ENCODE measurements at places on chromosomes 16 and 17.

DNA sequence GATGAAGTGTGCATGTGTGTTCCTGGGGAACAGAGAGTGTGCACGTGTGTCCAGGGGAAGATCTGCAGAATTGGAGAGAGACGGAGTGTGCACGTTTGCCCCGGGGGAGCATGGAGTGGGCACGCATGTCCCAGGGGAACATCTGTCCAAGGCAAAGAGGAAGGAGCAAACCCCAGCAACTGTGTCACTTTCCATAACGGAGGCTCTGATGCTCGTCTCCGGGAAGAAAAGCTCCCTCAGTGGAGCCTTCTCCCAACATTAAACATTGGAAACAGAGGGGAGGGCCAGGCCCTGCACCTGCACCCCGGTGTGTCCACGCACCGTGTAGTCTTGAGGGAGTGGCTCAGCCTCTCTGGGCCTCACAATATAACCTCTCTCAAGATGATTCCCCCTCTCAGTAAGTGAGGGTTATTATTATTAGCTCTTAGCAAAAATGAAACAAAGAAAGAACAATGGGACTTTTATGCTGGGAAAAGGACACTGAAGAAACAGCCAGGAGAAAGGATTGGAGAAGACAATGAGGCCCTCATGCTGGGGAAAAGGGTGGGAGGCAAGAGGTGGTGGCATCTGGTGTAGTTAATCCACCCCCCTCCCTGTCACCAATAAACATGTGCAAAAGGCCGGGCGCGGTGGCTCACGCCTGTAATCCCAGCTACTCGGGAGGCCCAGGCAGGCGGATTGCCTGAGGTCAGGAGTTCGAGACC is 7.6 kb downstream of the RAB40B start:
- H3K36me3 ChIP-seq, result no peaks in the 10 kb centered on the region
- no peaks in the 10 kb centered on the region for H3K4me1 ChIP-seq
- no peaks in the 10 kb centered on the region for H3K27me3 ChIP-seq
- H3K4me3 ChIP-seq, result no peak overlapping the region
- no peak for DNase-seq

GRCh38 chr16:53950677-53951076 is 246.7 kb downstream of the FTO start:
- no peak overlapping the region for H3K4me3 ChIP-seq
- peaks cover 6% of the 10 kb centered on the region for H3K4me1 ChIP-seq
- H3K36me3 ChIP-seq, result no peaks in the 10 kb centered on the region
- H3K27ac ChIP-seq, result no peak overlapping the region
- no peaks in the 10 kb centered on the region for H3K27me3 ChIP-seq

GRCh38 chr17:80220054-80220735 is at the start of the genes SGSH and SLC26A11:
SGSH (minus strand) TSS chr17:80220333; CDS start chr17:80220313, 20 bp downstream.
SLC26A11 (plus strand) TSS chr17:80220427; CDS start chr17:80221561, 1,134 bp downstream.
- H3K4me3 ChIP-seq, result peak within 1 kb of the TSS; percentile 75
- DNase-seq, result peak; percentile 92
- H3K36me3 ChIP-seq, result no peaks in the 10 kb centered on the region

DNA sequence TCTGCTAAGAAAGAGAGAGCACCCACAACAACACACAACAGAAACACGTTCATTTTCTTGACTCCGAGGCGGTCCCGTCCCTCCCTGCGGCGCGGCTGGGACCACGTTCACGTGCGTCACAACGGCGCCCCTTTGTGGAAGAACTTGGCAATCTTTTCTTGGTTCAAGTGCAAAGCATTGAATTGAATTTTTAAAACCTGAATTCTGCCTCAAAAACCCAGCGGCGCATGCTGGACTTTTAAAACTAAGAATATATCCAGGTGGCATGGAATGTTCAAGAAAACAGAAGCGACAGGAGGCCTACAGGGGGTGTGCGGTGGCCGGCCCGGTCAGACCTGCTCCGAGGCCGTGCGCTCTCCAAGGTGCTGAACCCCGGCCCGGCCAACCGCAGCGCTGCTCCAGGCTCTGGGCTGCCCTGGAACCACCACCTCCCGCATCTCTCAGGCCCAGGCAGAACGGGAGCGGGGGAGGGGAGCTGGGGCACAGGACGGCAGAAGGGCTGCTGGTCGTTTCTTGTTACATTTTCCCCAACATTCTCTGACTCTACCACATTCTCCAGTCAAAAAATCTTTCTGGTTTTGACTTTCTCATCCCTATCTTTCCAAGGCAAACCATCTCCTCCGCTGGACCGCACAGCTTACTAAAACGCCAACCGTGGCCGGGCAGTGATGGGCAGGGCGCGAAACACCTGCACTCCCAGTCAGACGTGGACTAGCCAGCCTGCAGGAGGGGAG is 3.4 kb upstream of the HEXD start:
- no peaks in the 10 kb centered on the region for H3K36me3 ChIP-seq
- H3K27me3 ChIP-seq, result no peaks in the 10 kb centered on the region
- peaks cover 11% of the 10 kb centered on the region for H3K4me1 ChIP-seq
- DNase-seq, result peak; percentile 89

GRCh38 chr16:67539271-67539670 is 10.6 kb downstream of the RIPOR1 start:
- DNase-seq, result no peak
- H3K4me3 ChIP-seq, result no peak overlapping the region

- no peaks in the 10 kb centered on the region for H3K36me3 ChIP-seq
- no peaks in the 10 kb centered on the region for H3K4me1 ChIP-seq
- no peaks in the 10 kb centered on the region for H3K27me3 ChIP-seq
- DNase-seq, result no peak
- no peak overlapping the region for H3K27ac ChIP-seq
Measured at GRCh38 chr16:76035689-76036088, 241.5 kb upstream of the CNTNAP4 start.

GRCh38 chr16:71894229-71894920 is 956 bp upstream of the IST1 start:
- H3K4me3 ChIP-seq, result peak overlapping the region; percentile 56
- H3K36me3 ChIP-seq, result no peaks in the 10 kb centered on the region
- H3K27ac ChIP-seq, result peak overlapping the region; percentile 100
- H3K27me3 ChIP-seq, result no peaks in the 10 kb centered on the region

GRCh38 chr17:58380207-58381123 is 28.5 kb upstream of the SUPT4H1 start:
- H3K27me3 ChIP-seq, result no peaks in the 10 kb centered on the region
- peaks cover 86% of the 10 kb centered on the region for H3K4me1 ChIP-seq
- H3K36me3 ChIP-seq, result no peaks in the 10 kb centered on the region
- no peak overlapping the region for H3K4me3 ChIP-seq
- peak overlapping the region; percentile 87 for H3K27ac ChIP-seq
- DNase-seq, result no peak

DNA sequence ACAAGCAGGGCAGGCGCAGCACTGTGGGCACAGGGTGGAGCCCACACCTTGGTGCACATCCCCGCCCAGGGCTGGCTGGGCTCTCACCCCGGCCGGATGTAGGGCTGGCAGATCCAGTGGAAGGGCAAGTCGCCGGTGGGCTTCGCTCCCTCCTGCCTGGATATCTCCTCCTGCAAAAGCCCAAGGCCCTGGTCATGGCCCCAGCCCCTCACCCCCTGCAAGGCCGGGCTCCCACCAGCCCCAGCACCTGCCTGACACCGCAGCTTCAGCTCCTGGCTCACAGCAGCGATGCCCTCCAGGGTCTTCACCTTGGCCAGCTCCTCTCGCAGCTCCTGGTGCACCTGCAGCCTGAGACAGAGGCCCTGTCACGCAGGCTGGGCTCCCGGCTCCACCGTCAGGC is 5.0 kb downstream of the DUS1L start:
- peaks cover 7% of the 10 kb centered on the region for H3K4me1 ChIP-seq
- no peaks in the 10 kb centered on the region for H3K36me3 ChIP-seq
- DNase-seq, result no peak

- H3K36me3 ChIP-seq, result no peaks in the 10 kb centered on the region
Measured at GRCh38 chr16:5319799-5320198, 222.2 kb upstream of the EEF2KMT start.

DNA sequence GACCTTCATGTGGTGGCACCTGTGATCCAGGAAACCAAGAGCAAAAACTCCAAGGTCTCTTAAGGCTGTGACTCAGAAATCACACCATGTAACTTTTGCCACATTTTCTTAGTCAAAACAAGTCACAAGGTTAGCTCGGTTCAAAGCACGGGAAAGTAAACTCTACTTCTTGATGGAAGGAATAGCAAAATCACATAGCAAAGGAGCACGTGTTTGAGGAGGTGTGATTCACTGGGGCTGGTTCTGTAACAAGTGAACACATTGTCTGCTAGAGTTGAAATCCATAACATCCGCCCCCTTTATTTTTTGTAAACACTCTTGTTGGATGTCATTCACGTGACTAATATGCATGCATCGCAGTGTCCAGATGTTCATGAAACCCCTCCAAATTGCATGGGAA is 415.0 kb upstream of the MAF start:
- H3K27me3 ChIP-seq, result no peaks in the 10 kb centered on the region
- no peaks in the 10 kb centered on the region for H3K36me3 ChIP-seq
- no peak overlapping the region for H3K4me3 ChIP-seq
- DNase-seq, result no peak
- no peak overlapping the region for H3K27ac ChIP-seq
- no peaks in the 10 kb centered on the region for H3K4me1 ChIP-seq

DNA sequence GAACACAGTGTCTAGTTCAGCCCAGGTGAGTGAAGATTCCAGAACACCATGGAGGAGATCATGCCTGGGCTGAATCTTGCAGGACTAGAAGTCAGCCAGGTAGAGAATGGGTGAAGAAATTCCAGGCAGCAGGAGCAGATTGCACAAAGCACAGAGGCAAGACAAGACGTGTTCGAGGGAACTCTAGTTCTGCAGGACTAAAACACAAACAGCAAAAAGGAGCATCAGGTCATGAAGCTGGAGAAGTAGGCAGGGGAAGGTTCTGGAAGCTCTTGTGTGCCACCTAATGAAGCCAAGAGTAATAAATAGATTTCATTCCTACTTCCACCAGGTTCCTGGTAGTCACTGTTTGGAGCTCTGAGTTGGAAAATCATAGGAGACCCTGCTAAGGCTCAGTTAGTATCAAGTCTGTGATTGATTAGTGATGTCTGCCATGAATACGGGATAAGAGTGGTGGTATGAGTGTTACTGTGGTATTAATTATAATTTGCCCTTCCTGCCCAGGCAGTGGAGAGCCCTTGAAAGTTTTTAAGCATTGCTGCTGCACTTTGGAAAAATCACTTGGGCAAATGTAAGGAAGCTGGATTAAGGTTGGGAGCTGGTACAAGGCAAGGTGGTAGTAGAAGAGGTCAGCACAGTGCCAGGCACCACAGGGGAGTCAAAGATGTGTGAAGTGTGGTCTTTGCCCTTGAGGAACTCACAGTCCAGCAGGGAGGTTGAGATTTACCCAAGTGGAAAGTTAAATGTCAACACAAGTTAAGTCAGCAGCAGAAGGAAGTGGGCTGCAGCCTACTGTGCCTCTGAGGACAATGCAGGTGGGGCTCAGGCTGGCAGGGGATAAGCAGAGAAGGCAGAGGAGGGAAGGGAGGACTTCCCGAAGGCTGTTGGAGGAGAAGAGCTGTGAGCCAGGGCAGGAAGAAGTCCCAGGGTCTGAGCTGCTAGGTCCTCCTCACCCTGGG is 13.5 kb upstream of the FOXN1 start:
- no peak overlapping the region for H3K27ac ChIP-seq
- no peak for DNase-seq
- no peaks in the 10 kb centered on the region for H3K27me3 ChIP-seq
- no peaks in the 10 kb centered on the region for H3K36me3 ChIP-seq

DNA sequence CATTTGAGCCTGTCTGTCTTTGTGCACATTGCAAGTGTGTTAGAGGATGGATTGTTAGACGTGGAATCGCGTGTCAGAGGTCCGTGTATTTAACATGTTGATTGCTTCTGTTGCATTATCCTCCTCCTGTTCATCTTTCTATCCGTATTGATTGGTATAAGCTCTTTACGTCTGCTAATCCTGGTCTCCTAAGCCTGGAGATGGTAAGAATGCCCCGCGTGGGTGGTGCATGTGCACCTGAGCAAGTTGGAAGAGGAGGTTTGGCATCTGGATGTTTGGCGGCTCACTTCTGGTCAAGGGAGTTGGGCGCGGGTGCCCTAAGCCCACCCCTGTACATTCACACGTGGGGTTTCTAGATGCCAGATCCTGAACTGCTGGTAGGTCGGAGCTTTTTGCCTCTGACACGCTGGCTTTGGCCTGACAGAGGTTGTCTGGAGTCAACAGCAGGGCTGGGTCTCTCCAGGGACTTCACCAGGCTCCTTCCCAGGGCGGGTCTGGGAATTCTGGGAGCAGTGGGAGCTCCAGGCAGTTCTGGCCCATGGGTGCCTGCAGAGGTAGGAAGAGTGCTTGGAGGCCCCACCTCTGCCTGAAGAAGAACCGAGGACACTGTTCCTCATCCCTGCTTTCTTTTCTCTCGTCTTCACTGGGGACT is 107.3 kb downstream of the OR1D5 start:
- no peak for DNase-seq
- no peaks in the 10 kb centered on the region for H3K27me3 ChIP-seq
- H3K27ac ChIP-seq, result no peak overlapping the region
- H3K36me3 ChIP-seq, result no peaks in the 10 kb centered on the region
- H3K4me1 ChIP-seq, result peaks cover 19% of the 10 kb centered on the region

GRCh38 chr16:26497896-26498295 is 568.8 kb upstream of the C16orf82 start:
- H3K27me3 ChIP-seq, result no peaks in the 10 kb centered on the region
- no peaks in the 10 kb centered on the region for H3K36me3 ChIP-seq
- no peak for DNase-seq
- no peak overlapping the region for H3K4me3 ChIP-seq
- no peak overlapping the region for H3K27ac ChIP-seq
- no peaks in the 10 kb centered on the region for H3K4me1 ChIP-seq

- H3K4me3 ChIP-seq, result no peak overlapping the region
- DNase-seq, result peak; percentile 45
- no peaks in the 10 kb centered on the region for H3K4me1 ChIP-seq
- H3K27ac ChIP-seq, result no peak overlapping the region
- H3K27me3 ChIP-seq, result no peaks in the 10 kb centered on the region
Measured at GRCh38 chr16:46918905-46919792, 35.0 kb downstream of the GPT2 start.

- H3K4me3 ChIP-seq, result no peak overlapping the region
- peaks cover 12% of the 10 kb centered on the region for H3K27me3 ChIP-seq
- H3K36me3 ChIP-seq, result no peaks in the 10 kb centered on the region
- no peaks in the 10 kb centered on the region for H3K4me1 ChIP-seq
Measured at GRCh38 chr16:66293207-66293735, 73.2 kb upstream of the CDH5 start.

- DNase-seq, result no peak
- peaks cover 8% of the 10 kb centered on the region for H3K4me1 ChIP-seq
- H3K27me3 ChIP-seq, result no peaks in the 10 kb centered on the region
- H3K4me3 ChIP-seq, result no peak overlapping the region
- H3K36me3 ChIP-seq, result no peaks in the 10 kb centered on the region
Measured at GRCh38 chr17:17067257-17067656, 25.0 kb downstream of the MPRIP start.

GRCh38 chr17:69560987-69561441 is 146.5 kb downstream of the MAP2K6 start:
- H3K4me3 ChIP-seq, result no peak overlapping the region
- no peaks in the 10 kb centered on the region for H3K4me1 ChIP-seq
- no peaks in the 10 kb centered on the region for H3K36me3 ChIP-seq

GRCh38 chr17:70059071-70059470 is 16.0 kb upstream of the KCNJ16 start:
- H3K27me3 ChIP-seq, result no peaks in the 10 kb centered on the region
- H3K27ac ChIP-seq, result peak overlapping the region; percentile 9
- H3K4me3 ChIP-seq, result no peak overlapping the region
- DNase-seq, result no peak

GRCh38 chr16:73053038-73053363 is 5.1 kb upstream of the ZFHX3 start:
- no peaks in the 10 kb centered on the region for H3K36me3 ChIP-seq
- no peak for DNase-seq
- H3K27me3 ChIP-seq, result no peaks in the 10 kb centered on the region

All from hepatocyte (in vitro differentiated cells).